ENCODE measurements at places on chromosomes 2 and 18.

DNA sequence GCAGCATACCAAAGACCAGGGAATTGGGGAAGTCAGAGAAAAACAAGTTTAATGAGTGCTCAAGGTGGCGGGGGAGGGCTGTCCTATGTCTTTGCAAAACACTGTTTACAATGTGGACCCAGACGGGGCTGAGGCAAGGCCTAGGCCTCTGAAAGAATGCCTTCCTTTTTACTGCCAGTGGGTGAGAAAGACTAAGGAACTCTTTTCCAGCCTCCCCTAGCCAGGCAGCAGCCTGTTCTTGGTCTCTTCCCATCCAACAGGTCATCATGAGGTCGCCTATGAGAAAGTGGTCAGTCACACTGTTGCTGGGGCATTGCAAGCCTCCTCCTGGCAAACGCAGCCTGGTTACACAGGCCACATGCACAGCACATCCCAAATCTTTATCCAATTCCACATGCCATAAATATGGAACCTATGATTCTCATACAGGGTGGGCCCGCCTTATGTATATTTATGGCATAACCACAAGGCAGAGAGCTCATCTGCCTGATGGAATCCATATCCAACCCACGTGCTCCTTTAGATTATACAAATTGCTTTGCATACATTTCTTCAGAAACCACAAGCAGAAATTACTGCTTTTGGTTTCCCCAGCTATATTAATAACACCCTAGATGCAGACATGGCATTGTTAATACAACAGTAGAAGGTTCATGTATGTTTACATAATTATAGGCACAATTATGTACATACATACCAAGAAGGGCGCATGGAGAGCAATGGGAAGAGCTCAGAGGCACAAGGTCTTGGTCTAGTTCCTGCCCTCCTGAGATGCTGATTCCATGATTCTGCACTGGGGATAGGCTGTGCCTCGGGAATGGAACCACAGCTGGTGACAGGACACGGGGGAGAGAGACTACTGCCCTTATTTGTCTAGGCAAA is 48.6 kb downstream of the NRP2 start:
- DNase-seq, result no peak

- peak; percentile 72 for DNase-seq
Measured at GRCh38 chr2:173210270-173211196, 134.9 kb downstream of the MAP3K20 start.

DNA sequence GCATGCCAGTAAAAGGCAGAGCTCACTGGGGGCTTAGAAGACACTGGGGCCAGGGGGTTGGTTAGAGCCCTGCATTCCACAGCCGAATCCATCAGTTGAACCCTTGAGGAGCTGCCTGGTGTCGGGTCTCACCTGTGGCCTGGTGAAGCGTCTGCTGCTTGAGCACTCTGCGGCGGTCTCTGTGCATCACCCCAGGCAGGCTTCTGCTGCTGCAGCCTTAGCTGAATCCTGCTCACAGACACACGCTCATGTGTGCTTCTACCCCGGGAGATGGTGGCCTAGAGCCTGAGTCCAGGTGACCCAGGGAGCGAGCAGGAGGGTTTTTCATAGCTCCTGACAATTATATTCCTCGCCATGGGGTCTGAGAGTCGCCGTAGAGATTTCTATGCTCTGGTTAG is 192.1 kb downstream of the MGAT5 start:
- DNase-seq, result no peak

DNA sequence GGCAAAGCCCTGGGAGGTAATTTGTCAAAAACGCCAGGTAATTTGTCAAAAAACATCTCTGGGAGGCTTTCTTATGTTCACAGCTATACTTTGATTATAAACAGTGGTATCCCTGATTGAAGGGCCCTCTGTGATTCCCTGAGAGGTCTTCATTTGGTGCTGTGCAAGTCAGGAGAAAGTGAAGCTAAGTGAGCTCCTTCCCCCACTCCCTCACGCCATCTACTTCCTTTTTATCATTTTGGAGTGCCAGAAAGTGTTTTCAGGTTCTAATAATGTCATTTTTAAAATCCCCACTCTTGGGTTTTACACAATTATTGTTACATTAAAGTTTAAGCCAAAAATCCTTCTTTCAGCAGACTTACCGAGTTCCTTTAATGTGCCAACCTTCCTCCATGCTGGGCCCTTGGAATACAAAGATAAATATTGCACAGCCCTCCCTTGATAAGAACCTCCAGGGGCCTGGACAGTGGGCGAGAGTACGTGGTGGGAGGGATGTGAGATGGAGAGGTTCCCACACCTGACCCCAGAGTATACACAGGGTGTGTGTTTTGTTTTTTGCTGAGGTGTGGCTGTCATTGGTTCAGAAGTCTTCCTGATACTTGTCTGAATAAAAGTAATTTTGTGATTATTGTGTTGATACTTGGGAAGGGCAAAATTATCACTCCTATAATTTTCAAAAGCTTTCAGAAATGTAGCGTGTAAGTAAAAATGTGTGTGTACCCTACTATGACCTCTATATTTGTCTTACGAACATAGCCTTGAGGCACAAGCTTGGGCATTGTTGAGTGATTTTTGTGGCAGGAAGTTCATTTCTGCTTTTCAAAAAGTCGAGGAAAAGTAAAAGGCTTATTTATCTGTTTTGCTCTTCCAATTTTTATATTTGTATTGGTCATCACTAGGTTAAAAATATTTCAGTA is 8.2 kb downstream of the MAPRE2 start:
- DNase-seq, result no peak

DNA sequence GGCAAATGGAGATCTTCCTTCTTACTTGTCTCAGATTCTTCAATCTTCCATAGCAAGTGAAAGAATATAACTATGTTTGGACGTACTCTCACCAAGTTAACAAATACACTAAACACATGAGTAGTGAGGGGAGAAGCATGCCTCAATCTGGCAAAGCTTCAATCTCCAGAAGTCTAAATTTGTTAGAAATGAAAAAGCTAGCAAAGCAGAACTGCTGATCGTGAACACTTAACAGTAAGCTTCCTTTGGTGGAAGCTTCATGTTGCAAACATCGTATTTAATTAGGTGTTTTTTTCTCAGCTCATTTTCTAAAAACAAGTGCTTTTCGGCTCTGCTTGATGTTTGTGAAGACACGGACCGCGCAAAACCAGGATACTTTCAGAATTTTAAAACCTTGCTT is 12.7 kb upstream of the SCN1A start:
- no peak for DNase-seq

DNA sequence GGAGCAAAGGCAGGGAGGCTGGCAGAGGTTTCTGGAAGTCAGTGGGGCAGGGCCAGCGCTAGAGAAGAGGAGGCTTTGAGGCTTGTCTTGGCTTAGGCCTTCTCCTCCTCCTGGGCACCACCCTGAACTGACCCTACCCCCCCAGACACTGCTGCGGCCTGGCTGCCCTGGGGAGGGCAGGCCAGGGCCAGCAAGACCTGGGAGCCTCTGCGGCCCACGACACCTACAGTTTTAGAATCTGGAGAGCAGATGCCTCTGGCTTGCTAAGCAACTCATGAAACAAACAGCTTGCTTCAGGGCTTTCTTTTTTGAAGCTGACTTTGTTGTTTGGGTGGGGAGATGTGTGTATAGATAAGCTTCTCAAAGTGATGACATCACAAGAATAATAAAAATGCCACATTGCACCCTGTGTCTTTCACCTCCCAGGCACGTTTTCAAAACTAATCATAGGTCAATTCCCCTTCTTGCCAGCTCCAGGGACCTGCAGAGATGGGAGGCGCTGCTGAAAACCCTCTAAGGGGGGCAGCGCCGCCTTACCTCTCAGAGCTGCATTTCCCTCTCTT is 46.2 kb upstream of the SMAD7 start:
- DNase-seq, result peak; percentile 57
